ENCODE measurements at places on chromosomes 16 and 17. TPM values are rescaled to one million over a fixed set of nuclear protein-coding genes. Genes with fewer than 3 reads are reported as not detected.

The BCAR1 gene
- 29.2 TPM for polyA plus RNA-seq

The KIFC3 gene
- polyA plus RNA-seq = 65.4 TPM

The TBC1D3H gene
- not detected for polyA plus RNA-seq

The ITGAX gene
- 0.66 TPM for polyA plus RNA-seq

The CD7 gene
- polyA plus RNA-seq = 0.07 TPM

The STAT5A gene
- polyA plus RNA-seq = 1.4 TPM

The KRT39 gene
- not detected for polyA plus RNA-seq
